Temporal lobe (tissue), 4 donors: ENCODE measurements at places on chromosomes 3 and 15. TPM values are rescaled to one million over a fixed set of nuclear protein-coding genes. Genes with fewer than 3 reads are reported as not detected.

AMIGO3 gene
- total RNA-seq: 0.25 TPM

FBXW12 gene
- 1.5 TPM for total RNA-seq

VILL gene
- 9.1 TPM for total RNA-seq

BNC1 gene
- total RNA-seq: under 0.01 TPM

CCR3 gene
- not detected for total RNA-seq

DPPA2 gene
- total RNA-seq: not detected

CTXN2 gene
- total RNA-seq: 0.25 TPM

XPC gene
- total RNA-seq: 7.4 TPM

SYNPR gene
- total RNA-seq: 44.5 TPM

SPSB4 gene
- 7.6 TPM for total RNA-seq

WDR82 gene
- 135 TPM for total RNA-seq

CMTM6 gene
- 13.5 TPM for total RNA-seq

ACAP2 gene
- total RNA-seq: 115 TPM

MESP2 gene
- total RNA-seq: not detected

NXPE3 gene
- 13.8 TPM for total RNA-seq

TMEM266 gene
- total RNA-seq: 3.2 TPM

ST3GAL6 gene
- total RNA-seq: 13.0 TPM

TMEM202 gene
- not detected for total RNA-seq

CKMT1A gene
- total RNA-seq: 4.7 TPM

CATSPER2 gene
- total RNA-seq: 4.2 TPM

PCLAF gene
- 0.74 TPM for total RNA-seq

GRAMD1C gene
- total RNA-seq: 6.4 TPM

FRMD4B gene
- total RNA-seq: 49.9 TPM

HTR3E gene
- not detected for total RNA-seq

RTP1 gene
- 0.25 TPM for total RNA-seq

PLA1A gene
- total RNA-seq: under 0.01 TPM

PLIN1 gene
- total RNA-seq: under 0.01 TPM

SERINC4 gene
- total RNA-seq: under 0.01 TPM

FETUB gene
- not detected for total RNA-seq

TEX9 gene
- total RNA-seq: 20.4 TPM

GPR62 gene
- 0.25 TPM for total RNA-seq

ZFYVE19 gene
- 14.5 TPM for total RNA-seq

FGF12 gene
- total RNA-seq: 103 TPM

SCAMP5 gene
- total RNA-seq: 49.2 TPM

GOLGA6D gene
- under 0.01 TPM for total RNA-seq

HRG gene
- not detected for total RNA-seq

RBP2 gene
- not detected for total RNA-seq

ARHGEF26 gene
- 7.9 TPM for total RNA-seq

KLF15 gene
- 1.7 TPM for total RNA-seq

LRRK1 gene
- 0.98 TPM for total RNA-seq

CAPN3 gene
- total RNA-seq: 0.49 TPM

ZNF592 gene
- total RNA-seq: 7.9 TPM

AQP9 gene
- total RNA-seq: 0.25 TPM
